ENCODE measurements at places on chromosomes 4 and X.

DNA sequence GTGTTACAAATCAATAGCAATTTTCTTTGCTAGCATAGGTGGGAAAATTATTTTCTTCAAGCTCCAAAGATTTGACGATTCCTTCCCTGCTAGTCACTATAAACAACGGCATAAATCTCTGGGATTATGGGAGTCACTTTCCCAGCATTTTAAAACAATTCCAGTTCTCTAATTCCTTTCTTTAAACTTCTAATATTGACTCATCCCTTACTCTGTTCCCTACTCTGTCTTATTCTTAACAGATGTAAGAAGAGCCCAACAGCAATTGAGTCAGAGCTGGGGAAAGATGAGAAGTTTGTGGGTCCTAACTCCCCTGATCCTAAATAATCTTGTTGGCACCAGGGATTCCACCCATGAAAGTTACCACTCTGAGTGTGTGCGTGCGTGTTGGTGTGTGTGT is 47.4 kb upstream of the IL21 start:
- DNase-seq: no peak

DNA sequence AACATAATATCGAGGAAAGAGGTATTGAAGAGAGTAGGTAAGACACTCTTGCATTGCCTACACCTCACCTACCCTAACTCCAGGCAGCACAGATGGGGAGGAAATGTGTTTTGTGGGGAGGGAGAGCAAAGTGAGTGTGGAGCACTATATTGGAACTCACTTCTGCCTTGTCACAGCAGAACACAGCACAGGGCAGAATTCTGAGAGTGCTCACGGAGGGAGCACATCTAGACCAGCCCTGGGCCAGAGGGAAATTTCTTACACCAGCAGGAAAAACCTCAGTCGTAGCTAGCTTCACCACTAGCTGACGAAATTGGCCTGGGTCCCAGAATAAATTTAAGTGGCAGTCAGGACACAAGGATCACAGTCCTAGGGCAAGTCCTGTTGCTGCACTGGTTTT is 517.3 kb downstream of the TMA16 start:
- DNase-seq: no peak

GRCh38 chr4:177450426-177451107 is 8.3 kb upstream of the AGA start:
- DNase-seq: no peak

DNA sequence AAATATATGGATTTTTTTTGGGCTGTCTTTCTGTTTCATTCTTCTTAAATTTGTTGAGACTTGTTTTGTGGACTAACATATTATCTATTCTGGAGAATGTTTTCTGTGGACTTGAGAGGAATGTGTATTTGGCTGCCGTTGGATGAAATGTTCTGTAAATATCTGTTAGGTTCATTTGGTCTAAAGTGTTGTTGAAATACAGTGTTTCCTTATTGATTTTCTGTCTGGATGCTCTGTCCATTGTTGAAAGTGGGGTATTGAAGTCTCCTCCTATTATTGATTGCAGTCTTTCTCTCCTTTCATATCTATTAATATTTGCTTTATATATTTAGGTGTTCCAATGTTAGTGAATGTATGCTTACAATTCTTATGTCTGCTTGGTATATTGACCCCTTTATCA is 431.8 kb downstream of the RAPGEF2 start:
- no peak for DNase-seq

Data from stimulated activated CD4-positive, alpha-beta T cell treated with anti-CD3 and anti-CD28 coated beads, Interleukin-1b, Interleukin-23, amount 100 ng/mL, for 1 hour (primary cell).